ENCODE measurements at places on chromosomes 16 and 17. TPM values are rescaled to one million over a fixed set of nuclear protein-coding genes. Genes with fewer than 3 reads are reported as not detected.

GRCh38 chr16:47528431-47528830, 67.3 kb downstream of the PHKB start:
- no peak for DNase-seq

ARHGAP23 gene
- 4.1 TPM for total RNA-seq

ZG16B gene
- 0.17 TPM for total RNA-seq

NRN1L gene
- total RNA-seq: not detected

- DNase-seq: no peak
These were observed 1.3 kb downstream of the SERPINF1 start for GRCh38 chr17:1762901-1763898.

DNA sequence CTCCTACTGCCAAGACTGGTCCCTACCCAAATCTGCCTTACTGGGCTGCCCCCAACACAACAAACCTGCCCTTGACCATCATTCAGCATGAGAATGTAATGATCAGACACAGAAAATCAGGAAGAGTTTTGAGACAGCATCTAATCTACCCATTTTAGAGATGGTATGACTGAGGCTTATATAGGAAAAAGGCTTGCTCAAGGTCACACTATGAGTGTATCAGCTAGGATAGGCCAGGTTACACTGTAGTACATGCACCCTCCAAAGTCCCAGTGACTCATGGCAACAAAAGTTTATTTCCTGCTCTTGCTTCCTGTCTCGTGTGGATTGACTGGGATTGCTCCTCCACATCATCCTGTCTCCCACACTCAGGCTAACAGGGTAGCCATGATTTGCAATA, 27.9 kb downstream of the NLRC5 start:
- peak; percentile 27 for DNase-seq

Measured in Daoy (cell line).